ENCODE measurements at places on chromosomes 6 and 20. TPM values are rescaled to one million over a fixed set of nuclear protein-coding genes. Genes with fewer than 3 reads are reported as not detected.

The ABHD16B gene
- total RNA-seq, result not detected

The CLVS2 gene
- total RNA-seq, result not detected

The KHDC1L gene
- 0.50 TPM for total RNA-seq

The BNIP5 gene
- total RNA-seq, result not detected

The FAM83C gene
- not detected for total RNA-seq

The OOEP gene
- total RNA-seq, result not detected

The SRSF12 gene
- total RNA-seq, result 0.17 TPM

The MARCKS gene
- 0.74 TPM for total RNA-seq

The CAP2 gene
- total RNA-seq, result not detected

The CENPW gene
- 36.2 TPM for total RNA-seq

The HMGN3 gene
- total RNA-seq, result 46.6 TPM

The SULF2 gene
- total RNA-seq, result not detected

The KCNK15 gene
- 0.50 TPM for total RNA-seq

The OR2J3 gene
- not detected for total RNA-seq

The PPP1R18 gene
- total RNA-seq, result 271 TPM

The UBE3D gene
- 6.0 TPM for total RNA-seq

The FRK gene
- 0.02 TPM for total RNA-seq

The EYS gene
- total RNA-seq, result 0.20 TPM

The LY6G6F gene
- total RNA-seq, result not detected

The RIOK1 gene
- total RNA-seq, result 39.1 TPM
